Stimulated activated CD8-positive, alpha-beta memory T cell treated with anti-CD3 and anti-CD28 coated beads, Interleukin-4, amount 100 ng/mL, for 1 hour (primary cell): ENCODE measurements at places on chromosomes 11 and 22.

GRCh38 chr11:79845002-79845709 lies 404.3 kb upstream of the TENM4 start:
- no peak for DNase-seq

GRCh38 chr11:102926517-102926916 lies 29.0 kb downstream of the MMP13 start:
- DNase-seq = no peak

- DNase-seq = no peak
Observed at GRCh38 chr11:117095284-117096161, 2.7 kb downstream of the SIK3 start.

DNA sequence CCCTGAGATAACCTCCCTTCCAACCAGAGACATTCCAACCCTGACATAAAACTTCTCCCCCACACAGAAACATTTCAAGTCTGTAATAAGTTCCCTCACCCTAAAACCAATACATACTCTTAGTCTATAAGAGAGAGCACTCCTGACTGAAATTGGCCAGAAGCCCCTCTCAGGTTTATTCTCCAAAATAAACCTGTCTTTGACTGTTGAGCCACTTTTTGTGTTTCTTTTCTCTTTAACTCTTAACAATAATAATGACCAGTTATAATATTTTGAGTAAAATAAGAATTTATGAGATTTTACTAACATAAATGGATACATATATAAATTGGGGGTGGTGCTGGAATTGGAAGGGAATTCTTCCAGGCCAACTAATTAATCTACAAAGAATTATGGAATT lies 93.6 kb downstream of the GRM5 start:
- no peak for DNase-seq

DNA sequence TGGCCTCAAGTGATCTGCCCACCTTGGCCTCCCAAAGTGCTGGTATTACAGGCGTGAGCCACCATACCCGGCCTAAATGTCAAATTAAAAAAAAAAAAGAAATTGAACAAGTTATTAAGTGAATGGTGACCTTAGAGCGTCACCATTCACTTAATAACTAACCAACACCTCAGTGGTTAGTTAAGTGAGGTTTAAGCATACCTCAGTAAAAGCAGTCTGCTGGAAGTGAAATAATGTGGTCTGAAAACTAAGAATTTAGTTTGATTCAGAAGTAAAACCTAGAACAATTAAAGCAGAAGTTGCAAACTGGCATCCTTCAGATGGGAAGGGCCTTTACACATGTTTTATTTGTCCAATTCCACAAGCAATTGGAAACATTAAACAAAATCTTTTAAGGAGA lies 71.5 kb downstream of the FCHSD2 start:
- DNase-seq = no peak

DNA sequence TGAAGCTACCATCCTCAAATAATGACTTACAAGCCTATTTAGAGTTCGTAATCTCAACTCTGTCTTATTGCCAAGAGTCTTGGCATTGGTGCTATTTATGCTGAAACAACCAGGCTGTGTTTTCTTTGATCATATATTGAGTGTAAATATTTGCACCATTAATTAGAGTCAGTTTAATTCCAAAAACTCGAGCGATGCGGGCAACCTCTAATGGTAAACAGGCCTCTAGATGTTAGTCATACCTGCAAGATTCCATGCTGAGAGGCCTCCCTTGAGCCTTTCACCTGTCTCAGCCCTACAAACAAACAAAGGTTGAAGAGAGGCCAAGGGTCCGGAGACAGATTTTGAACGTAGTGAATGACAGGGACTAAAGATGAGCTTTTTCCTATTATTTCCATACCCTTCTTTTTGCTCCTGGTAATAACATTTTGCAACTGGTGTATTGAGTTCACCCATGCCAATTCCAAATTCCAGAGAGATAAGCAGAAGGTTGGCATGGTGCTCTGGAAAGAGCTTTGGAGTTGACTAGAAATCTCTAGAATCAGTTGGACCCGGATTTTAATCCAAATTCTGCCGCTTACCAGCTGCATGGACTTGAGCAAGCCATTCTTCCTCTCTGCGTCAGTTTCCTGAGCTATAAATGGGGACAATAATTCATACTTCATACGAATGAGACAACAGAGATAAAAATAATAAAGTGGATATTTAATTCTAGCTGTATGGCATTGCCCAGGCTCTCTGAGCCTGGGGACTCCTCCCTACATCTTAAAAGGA lies 99.1 kb upstream of the ANO1 start:
- no peak for DNase-seq

- no peak for DNase-seq
Observed at GRCh38 chr11:12542186-12542935, 131.9 kb upstream of the TEAD1 start.

GRCh38 chr11:91435694-91436395 lies 788.8 kb upstream of the FAT3 start:
- DNase-seq = no peak

GRCh38 chr11:68827733-68828132 lies 14.0 kb downstream of the CPT1A start:
- DNase-seq = no peak

DNA sequence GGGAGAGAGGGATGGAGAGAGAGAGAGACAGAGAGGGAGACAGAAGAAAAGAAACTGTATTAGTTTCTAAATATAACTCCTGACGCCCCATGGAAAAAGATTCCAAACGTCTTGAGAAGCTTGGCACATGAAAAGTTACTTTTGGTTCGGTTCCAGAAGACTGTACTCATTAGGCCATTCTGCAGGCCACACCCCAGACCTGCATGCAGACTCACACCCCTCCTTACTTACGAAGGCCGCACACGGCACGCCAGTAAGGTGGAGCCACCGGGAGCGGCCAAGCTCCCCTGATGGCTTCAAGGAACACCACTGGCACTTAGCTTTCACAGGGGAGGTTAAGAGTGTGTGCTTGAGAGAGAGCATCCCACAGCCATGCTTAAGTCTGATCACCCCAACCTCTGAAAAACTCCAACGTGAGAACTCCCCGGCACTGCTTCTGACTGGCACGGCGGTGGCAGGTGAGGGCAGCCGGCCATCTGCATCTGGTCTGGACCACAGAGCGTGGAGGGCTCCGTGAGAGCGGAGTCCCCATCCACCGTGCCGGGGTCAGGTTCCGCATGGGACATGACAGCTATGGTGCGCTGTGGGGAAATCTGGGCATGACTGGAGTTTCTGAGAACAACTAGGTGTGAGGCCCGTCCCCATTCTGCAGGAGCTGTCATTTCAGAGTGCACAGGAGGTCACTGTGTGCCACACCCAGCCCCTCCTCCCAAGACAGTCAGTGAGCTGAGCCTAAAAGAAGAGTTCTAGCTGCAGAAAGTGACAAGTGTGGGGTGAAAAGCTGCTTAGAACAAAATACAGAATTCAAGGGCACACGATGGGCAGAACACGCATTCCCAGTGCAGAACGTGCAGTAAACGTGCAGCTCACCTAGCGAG lies 62.4 kb downstream of the MYH9 start:
- no peak for DNase-seq

DNA sequence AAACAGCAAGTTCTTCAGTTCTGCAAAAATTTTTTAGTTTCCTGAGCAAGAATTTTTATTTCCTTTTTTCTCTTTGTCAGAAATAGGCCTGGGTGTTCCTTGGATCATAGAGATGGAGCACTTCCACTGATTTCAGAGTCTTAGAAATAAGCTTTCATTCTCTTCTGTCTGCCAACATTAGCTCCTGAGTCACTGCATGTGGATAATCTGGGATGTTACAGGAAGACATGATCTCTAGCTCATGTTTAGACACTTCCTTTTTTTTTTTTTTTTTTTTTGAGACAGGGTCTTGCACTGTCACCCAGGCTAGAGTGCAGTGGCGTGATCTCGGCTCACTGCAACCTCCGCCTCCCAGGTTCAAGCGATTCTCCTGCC lies 13.2 kb upstream of the TMEM218 start:
- DNase-seq = no peak

DNA sequence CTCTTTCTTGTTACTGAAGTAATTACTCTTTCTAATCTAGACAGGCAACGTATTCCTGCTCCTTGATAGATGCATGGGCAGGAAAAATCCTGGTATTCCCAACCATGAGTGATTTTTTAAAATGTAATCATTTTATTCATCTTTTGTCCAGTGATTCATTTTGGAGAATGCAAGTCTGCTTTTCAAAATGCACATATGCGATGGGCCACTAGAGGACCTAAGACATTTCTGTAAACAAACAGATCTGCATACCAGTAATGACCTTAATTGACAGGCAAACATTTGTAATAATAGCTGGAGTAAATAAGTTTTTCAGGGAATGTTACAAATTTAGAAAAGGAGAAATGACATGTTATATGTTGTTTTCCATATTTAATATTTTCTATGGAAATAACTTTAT lies 1167.6 kb downstream of the JRKL start:
- no peak for DNase-seq

DNA sequence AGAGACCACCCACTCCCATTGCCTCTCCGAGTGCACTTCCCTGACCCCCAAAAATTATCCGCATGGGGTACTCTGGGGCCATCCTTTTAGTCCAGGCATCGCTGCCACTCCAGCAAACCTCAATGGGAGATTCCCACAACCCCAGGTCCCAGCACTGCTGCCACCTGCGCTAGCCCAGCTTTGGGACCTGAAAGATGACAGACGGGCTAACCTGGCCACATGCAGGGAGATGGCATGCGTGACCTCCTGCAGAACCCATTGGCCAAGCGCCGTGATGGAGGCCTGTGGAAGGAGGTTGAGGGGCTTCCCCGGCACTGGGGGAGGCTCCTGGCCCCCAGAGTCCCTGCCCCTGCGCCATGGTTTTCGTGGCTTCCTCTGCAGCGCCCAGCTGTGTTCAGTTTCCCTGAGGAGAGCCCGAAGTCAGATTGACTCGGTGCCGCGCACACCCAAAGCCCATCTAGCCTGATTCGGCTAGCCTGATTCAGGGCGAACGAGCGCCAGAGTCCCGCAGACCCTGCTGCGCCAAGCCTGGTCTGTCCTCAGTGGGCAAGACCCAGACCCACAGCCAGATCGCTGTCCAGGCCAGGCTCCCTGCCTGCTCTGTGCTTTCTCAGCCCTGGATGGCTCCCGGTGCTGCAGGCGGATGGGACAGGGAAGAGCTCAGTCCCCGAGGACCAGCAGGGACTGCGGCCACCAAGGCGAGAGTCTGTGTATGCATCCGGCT lies 751 bp upstream of the WNT7B start:
- DNase-seq = no peak

DNA sequence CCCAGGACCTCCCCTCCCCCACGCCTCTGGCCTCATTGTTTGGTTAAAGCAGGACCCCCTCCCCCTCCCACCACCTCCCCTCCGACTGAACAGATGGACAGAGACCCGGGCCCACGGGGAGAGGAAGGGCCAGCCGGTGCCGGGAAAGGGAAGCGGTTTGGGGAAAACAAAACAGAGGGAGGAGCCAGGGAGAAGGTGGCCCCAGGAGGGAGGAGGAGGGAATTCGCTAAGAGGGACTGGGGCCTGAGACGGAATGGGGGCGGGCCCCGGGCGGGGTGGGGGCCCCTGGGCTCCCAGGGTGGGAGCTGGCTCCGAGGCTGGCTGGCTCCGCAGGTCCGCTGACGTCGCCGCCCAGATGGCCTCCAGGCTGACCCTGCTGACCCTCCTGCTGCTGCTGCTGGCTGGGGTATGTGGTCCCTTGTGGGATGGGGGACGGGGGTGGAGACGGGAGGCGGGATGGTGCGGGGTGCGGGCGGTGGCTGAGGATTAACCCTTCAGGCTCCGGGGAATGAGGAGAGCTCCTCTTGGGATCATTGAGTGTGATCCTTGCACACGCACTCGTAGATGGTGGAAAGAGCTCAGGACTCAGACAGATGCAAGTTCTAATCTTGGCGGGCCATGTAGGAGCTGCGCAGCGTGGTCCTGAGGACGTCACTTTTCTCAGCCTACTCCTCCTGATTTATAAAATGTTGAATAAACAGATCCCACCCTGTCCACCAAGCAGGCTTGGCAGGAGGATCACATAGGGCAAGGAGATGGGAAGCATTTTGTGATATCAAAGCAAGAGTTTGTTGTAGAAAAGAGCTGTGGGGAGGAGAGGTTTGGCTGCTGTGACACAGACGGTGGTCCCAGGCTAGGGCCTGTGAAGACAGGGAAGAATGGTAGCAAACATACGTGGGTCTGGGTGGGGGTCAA lies 688 bp downstream of the SERPING1 start:
- DNase-seq = no peak

DNA sequence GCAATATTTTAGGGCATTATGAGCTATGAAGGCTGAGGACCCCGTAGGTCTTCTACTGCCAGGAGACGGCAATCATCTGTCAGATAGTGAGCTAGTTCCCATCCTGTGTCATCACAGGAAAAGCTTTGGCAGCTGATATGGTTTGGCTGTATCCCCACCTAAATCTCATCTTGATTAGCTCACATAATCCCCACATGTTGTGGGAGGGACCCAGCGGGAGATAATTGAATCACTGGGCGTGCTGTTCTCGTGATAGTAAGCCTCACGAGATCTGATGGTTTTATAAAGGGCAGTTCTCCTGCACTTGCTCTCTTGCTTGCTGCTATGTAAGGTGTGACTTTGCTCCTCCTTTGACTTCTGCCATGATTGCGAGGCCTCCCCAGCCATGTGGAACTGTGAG lies 18.1 kb downstream of the CSRP3 start:
- no peak for DNase-seq

- DNase-seq = no peak
Observed at GRCh38 chr11:43393765-43394355, 35.1 kb downstream of the TTC17 start.

DNA sequence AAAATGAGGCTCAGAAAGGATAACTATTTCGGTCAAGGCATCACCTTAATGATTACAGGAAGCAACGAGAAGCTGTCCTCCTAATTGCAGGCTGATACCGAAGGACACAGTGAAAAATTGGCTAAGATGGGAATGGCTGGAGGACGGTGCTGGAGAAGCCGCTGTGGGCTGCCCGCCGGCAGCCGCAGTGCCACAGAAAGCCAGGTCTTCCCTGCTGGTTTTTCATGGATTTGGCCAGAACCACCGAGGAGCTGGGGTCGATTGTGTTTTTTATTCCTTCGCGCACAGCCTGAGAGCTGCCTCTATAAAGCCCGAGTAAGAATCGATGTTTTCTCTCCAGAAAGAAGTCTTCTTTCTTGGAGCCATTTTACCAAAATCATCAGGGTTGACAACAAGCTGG lies 1484.2 kb downstream of the BRD1 start:
- no peak for DNase-seq

DNA sequence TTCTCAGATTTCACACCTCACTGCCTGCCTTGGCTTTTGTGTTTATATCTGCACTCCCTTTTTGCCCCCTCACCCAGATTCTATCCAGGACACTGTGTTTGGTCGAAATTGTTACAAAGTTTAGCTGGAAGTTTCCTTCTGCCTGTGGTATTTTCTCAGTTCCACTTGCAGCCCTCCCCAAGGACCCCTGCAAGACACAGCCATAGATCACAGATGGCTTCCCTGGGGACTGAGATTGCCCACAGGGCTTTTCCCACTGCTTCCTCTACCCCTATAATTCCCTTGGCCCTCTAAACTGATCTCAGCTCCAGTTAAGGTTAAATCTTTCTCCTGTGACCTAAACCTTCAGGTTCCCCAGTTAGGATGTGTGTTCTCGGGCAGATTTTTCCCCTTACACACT lies 146.1 kb upstream of the C11orf87 start:
- no peak for DNase-seq

DNA sequence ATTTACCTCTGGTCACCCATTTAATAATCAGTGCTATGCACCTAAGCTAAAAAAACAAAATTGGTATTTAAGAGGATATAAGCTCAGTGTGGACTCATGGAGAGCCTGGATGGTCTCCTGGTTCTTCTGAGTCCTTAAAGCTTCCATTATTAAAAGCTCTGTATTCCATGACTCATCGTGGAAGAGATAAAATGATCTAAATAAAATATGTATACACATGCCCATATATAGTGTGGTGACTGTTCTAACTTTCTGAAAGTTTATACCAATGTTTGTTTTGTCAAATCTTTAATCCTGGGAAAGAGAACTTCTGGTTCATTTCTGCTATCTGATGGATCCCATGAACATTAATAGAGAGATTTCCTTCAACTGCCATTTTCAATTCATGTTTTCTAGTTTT lies 375.9 kb downstream of the GUCY1A2 start:
- DNase-seq = no peak
